ENCODE measurements at places on chromosomes 1 and 21.

- DNase-seq: peak; percentile 89
Measured at GRCh38 chr1:234724516-234725176, 114.7 kb upstream of the IRF2BP2 start.

- DNase-seq: no peak
Measured at GRCh38 chr1:172376431-172376830, 44.1 kb upstream of the C1orf105 start.

DNA sequence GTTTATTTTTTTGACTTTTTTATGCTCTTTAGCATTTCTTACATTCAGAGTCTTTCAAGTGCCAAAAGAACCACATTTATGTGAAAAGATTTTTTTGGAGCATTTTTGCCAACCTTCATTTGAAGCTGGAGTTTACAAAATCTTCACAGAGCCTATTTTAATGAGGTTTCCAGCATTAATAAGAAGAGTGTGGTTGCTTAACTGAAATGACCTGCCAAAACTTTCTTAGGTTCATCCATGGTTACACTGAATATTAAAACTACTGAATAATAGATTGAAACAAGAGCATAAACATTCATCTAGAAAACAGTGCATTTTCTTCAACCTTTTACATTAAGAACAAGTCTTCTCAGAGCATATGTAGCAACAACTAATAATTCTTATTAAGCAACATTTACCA is 672.3 kb upstream of the CXADR start:
- no peak for DNase-seq

DNA sequence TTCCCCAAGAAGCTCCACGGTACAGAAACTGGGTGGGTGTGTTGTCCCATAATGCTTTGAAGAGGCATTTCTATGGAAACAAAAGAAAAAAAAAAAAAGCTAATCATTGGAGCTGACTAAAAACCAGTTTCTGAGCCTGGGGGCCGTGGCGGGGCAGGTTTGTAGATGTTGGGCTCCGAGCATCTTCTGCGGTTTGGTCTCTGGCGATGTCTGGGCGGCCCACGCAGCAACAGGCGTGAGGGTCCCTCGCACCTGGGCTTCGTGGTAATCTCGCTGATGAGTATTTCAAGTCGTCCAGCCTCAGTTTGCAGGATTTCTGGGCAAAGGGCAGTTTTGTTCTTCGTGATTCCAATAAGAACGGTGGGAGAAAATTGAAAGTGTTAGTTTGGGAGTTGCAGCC is 6.8 kb downstream of the TP73 start:
- DNase-seq: no peak

DNA sequence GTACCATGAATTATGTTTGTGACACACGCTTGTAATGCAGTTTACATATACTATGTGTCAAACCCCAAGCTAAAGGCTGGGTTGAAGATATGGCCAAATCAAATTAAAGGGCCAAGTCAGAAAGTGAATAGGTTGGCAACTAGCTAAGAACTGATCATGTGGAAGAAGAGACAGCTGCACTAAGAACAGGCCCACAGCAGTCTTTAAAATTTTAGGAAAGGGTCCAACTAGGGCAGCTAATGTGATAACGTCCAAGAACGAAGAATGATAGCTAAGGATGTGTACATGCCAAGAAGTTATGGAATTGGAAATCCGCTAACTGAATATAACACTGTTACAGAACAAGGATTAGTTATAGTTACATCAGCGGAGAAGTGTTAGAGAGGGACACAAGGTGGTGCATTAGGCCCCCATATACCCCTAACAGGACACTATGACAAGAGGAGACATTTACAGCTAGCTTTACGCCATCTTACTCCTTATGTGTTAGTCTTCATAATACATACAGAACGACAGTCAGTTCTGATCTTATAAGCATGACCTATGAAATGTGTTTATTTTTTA is 6.5 kb upstream of the RNF2 start:
- DNase-seq: no peak

GRCh38 chr1:19074361-19074901 is 118.0 kb upstream of the IFFO2 start:
- DNase-seq: no peak

- DNase-seq: no peak
Measured at GRCh38 chr1:47813970-47814369, 183.2 kb downstream of the TRABD2B start.

DNA sequence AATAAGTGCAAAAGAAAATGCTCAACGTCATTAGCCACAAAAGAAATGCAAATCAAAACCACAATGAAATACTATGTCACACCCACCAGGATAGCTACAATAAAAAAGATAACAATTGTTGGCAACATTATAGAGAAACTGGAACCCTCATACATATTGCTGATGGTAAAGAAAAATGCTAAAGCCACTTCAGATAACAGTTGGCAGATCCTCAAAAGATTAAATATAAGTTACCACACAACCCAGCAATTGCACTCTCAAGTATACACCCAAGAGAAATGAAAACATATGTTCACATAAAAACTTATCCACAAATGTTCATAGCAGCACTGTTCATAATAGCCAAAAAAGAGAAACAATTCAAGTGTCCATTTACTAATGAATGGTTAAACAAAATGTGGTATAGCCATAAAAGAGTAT is 20.7 kb downstream of the TRIM33 start:
- DNase-seq: no peak

- no peak for DNase-seq
Measured at GRCh38 chr1:59997479-59998115, 71.0 kb upstream of the CYP2J2 start.

DNA sequence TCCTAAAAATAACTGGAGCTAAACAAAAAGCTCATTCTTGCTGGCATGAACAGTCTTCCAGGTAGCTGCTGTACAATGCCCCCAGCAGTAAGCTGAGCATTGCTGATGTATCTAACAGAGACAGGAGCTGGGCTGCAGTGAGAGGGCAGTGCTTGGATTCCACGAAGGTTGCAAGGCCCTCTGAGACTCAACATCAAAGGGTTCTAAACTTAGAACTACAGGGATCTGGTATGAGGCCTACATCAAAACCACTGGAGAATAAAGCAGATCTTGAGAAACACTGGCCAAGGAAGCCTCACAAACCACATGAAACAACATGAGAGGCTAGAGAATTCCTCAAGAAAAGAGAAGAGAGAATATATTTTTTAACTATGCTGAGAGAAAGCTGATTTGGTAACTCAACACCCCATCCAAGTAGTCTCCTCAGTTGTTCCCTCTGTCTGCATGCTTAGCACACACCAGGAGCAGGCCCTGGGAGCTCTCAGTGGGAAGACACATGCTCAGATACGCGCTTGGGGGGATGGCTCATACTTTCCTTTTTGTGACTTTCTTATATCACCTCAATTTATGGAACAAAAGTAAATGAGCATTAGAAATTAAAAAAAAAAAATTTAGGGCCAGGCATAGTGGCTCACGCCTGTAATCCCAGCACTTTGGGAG is 27.7 kb downstream of the DSTYK start:
- DNase-seq: no peak

- no peak for DNase-seq
Measured at GRCh38 chr1:36621531-36621930, 138.8 kb upstream of the CSF3R start.

DNA sequence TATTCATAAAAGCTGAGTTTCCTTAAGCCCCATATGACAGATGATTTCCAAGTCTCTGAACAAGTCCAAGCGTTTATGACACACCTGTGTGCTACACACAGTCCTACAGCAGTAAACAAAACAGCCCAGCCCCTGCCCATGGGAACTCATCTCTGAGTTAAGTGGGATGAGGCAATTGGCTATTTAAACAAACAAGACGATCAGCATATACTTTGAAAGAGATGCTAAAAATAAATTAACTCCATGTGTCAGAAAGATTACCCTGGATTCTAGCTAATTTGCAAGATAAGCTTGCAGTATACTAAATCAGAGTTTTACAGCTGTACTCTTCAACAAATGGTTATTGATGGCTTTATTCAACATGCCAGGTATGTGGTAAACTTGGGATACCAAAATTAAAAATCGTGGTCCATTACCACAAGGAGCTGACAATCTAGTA is 7.0 kb downstream of the PSMG1 start:
- no peak for DNase-seq

- DNase-seq: no peak
Measured at GRCh38 chr1:52190500-52191252, 48.8 kb downstream of the ZFYVE9 start.

GRCh38 chr1:73820843-73821242 is 377.1 kb downstream of the LRRIQ3 start:
- DNase-seq: no peak

- no peak for DNase-seq
Measured at GRCh38 chr21:30676737-30677136, 34.1 kb downstream of the KRTAP20-3 start.

- DNase-seq: no peak
Measured at GRCh38 chr1:213531369-213532310, 456.1 kb upstream of the PROX1 start.

- DNase-seq: no peak
Measured at GRCh38 chr1:229480495-229480894, 27.6 kb downstream of the NUP133 start.

DNA sequence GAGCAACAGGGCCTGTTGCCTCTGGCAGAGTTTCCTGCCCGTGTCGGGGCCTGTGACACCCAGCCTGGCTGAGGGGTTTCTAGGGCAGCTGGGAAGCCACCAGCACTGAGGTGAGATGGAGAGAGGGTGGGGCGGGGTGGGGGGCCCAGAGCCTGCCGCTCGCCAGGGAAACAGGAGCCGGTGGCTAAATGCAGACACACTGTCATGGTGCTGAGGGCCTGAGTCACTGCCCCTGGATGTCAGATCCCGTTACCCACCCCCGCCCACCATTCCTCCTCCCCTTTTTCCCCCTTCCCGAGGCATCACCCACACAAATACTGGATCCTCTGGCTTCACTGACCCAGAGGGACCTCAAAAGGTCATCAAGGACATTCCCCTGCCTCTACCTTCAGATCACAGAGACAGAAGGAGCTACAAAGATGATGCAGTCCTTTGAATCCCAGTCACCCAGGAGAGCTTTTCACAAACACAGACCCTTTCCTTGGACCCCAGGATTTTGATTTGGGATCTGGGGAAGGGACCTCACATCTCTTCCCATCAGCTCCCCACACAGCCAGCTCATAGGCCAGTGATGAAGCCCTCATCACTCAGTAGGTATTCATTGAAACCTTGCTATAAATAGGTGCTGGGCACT is 1.9 kb upstream of the HSPB7 start:
- no peak for DNase-seq

DNA sequence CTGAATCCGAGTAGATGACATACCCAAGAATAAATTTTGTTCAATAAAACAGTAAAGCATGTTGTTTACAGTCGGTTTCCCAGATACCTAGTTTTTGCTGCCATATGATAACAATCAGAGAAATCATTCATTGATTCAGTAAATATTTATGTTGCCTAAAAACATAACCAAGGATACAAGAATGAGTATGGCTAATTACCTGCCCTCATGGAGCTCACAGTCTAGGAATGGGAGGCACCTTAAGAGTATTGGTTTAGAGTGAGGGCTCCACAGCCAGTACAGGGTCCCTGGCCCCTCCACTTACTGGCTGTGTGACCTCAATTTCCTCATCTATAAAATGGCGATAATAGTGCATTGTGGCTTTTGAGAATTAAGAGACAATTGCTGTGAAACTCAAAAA is 921 bp downstream of the ATP5PB start:
- DNase-seq: no peak

DNA sequence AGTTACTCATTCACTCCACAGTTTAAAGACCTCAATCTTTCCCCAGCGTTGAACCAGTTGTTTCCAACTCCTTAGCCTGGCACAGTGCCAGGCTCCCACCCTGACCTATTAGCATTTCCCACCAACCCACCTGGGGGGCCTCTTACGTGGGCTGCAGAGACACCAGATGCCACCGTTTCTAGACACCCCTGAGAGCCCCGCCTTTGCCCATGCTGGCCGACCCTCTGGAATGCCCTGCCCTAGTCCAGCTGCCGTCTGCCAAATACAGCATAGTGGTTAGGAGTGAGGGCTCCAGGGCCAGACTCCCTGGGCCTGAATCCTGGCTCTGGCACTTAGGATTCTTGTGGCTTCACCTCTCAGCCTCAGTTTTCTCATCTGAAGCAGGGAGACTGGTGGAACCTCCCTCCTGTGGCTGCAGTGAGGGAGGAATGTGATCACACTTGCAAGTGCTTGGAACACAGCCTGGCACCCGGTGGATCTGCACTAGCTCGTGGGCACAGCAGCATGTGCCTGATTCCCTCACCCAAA is 65.2 kb downstream of the TMCO4 start:
- no peak for DNase-seq

DNA sequence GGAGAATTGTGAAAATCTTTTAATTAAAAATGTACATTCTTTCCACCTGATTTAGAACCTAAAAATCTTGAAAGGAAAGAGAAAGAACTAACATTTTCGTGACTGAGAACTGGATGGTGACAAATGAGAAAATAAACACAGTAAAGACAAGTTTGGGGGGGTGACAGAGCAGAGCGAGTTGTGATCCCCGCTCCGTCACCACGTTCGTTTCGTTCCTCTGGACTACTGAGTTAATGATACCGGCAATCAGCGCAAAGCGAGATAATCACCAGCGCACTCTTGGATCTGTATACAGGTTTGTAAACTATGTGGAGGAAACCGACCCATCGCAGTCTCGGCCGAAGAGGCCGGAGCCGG is 31.2 kb upstream of the CFAP126 start:
- DNase-seq: no peak

DNA sequence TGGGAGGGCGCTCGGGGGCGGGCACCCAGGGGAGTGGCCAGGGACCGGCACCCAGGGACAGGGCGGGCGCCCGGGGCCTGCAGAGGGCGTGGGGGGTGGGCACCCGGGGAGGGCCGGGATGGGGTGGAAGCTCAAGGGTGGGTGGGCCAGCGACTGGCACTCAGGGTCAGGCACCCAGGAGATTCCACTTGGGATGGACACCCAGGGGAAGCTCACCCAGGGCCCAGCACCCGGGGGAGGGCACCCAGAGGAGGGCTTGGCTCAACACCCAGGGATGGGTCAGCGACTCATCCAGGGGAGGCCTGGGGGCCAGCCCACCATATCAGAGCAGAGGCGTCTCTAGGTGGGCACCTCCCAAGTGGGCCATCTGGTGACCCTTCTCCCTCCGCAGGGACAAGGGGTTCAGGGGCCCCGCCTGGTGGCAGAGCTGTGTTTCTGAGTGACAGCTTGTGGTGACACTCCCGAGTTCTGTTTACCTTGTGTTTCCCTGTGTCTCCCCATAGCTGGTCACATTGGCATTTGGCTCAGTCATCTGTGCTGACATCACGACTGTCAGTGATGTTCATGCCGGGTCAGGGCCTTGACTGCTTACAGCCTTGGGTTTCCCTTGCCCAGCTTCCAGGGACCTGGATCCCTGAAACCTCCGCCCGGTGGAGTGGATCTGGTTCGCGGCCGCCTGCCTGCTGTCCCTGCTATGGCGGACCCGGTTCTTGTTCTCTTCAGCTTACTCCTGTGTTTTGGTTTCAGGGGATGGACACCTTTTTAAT is 749 bp downstream of the IBA57 start:
- no peak for DNase-seq

- DNase-seq: no peak
Measured at GRCh38 chr1:222299524-222299923, 248.4 kb downstream of the HHIPL2 start.

DNA sequence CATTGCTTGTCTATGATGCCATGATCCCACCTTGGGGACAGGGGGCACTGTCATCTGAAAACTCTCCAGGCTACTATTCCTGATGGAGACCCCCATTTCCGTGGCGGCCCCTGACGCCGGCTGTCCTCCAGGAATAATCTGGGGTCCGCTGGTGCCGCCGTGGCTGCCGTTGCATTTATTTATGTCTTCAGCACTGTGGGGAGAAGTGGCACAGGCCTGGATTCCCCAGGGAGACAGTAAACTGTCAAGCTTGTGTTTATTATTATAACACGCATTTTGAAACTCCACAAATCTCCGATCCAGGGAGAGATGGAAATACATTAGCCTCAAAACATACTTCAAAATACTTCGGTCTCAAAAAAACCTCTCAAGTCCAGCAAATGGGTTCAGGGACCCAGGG is 126.9 kb upstream of the C1orf174 start:
- DNase-seq: no peak

All from left forelimb (tissue), 1 donor.